ENCODE measurements at places on chromosomes 7 and 10.
A peak's percentile ranks its signal among the peaks of the same experiment; 100 is the strongest.

GRCh38 chr10:94617389-94617944 lies 66.1 kb upstream of the CYP2C18 start:
- peak; percentile 11 for DNase-seq

GRCh38 chr10:10687751-10688150 lies 329.9 kb upstream of the CELF2 start:
- DNase-seq: no peak

DNA sequence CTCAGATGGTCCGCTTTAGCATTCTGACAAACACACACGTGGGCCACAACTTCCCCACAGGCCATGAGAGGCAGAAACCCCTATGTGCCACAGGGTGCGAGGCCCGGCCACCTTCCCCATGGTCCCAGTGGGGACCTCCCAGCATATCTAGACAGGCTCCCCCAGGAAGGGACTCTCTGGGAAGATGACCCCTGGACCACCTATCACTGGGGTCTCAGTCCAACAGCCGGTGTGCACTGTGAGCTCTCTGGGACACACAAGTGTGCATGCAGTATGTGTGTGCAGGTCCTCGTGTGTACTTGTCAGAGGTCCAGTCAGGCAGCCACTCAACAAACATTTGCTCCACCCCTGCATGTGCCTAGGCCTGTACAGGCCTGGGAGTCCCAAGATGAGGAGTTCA lies 18.7 kb downstream of the GRID1 start:
- DNase-seq: no peak

GRCh38 chr10:11856089-11856488 lies 32.9 kb downstream of the PROSER2 start:
- no peak for DNase-seq

Measured in PC-9 (cell line).